ENCODE measurements at places on chromosomes 6 and 20.

GRCh38 chr20:19493794-19494495 is 264.1 kb upstream of the RIN2 start:
- no peak for DNase-seq

GRCh38 chr20:18195931-18196330 is 58.3 kb downstream of the KAT14 start:
- DNase-seq = no peak

DNA sequence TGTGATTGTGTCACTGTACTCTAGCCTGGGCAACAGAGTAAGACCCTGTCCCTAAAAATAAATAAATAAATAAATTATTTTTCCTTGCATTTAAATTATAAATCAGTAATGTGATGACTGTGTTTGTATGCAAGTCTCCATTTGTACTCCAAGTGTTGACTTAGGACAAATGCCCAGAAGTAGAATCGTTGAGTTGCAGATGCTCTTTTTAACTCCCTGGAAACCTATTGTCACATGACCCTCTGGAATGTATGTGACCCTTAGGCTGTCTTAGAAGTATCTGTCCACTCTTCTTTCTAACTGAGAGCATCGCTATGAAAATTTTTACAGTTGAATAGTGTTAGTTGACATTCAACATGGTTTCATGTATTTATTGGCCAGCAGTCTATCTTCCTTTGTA is 18.8 kb downstream of the OR2A4 start:
- no peak for DNase-seq

DNA sequence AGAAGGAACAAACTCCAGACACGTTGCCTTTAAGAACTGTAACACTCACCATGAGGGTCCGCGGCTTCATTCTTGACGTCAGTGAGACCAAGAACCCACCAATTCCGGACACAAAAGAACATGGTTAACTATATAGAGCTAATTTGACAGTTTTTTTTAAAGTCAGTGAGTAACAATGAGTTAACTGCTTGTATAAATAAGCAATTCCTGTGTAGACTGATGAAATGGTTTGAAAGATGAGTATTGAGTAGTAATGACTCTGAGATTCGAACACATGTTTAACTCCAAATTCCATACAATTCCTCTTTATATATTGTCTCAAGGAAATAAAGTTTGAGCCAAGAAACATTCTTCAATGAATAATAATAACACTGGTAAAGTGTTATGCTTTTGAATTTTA is 478.0 kb downstream of the MMUT start:
- no peak for DNase-seq

- no peak for DNase-seq
These were observed 30.0 kb downstream of the ZNF184 start for GRCh38 chr6:27442932-27443331.

DNA sequence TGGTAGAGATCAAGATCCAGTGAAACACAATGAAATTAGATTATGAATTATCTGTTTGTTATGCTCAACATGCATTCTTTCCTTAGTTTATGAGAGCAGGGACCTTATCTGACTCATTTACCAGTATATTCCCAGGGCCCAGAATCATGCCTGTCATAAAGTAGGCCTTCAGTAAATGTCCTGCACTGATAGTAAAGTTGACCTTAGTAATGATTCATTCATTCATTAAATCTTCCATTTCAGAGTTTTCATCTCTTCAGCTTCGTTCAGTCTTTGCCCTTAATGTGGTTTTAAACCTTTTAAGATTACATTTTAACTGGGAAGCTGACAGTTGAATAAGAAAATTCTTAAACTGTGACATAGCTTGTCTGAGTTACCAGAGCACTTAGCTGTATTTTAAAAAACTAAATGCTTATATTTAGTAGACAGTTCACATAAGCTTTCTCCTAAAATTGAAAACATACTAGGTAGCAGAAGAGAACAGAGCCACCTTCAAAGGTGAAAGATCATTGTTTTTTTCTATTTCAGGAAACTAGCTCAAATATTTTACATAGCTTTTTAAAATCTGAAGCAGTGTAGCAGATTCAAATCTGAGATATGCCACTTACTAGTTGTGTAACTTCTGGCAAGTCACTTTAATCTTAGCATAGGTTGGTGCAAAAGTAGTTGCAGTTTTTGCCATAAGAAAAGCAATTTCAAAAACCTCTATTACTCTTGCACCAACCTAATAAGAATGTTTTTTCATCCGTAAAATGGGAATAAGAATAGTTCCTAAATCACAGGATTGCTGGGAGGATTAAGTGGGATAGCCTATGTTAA is 41.4 kb downstream of the MCM8 start:
- DNase-seq = no peak

DNA sequence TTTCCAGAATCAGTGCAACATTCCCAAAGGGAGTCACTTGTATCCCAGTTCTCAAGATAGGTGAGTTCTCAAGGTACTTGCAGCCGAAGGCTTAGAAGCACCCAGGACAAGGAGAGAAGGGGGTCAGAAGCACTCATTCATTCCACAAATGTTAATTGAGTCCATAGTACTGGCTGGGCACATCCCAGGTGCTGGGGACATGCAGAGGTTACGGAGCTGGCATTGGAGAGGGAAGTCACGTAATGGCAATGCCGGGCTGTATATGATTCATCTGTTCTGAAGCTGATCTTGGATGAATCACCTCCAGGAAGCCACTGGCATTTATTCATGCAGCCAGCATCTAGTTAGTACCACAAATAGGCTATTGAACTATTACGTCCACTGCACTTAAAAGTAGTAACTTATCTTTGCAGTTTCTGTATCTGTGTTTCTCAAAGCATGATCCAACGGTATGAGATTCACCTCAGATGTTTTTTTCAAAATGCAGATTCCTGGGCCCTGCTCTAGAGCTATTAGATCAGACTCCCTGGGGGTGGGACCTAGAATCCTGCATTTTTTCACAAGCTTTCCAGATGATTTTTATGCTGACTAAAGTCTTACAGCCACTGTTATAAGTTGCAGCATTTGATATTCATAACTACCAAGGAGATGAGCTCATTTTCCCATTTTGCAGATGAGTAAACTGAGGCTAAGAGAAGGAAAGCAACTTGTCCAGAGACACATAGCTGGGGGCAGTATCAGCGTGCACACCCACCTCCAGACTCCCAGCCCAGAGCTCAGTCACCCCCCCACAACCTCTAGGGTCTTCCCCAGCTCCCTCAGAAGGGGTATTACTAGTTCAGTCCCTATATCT is 44.1 kb upstream of the ID1 start:
- peak; percentile 62 for DNase-seq

GRCh38 chr20:3572151-3572550 is 91.0 kb downstream of the GFRA4 start:
- DNase-seq = no peak

GRCh38 chr6:108689272-108690161 is 128.8 kb downstream of the FOXO3 start:
- DNase-seq = peak; percentile 76

GRCh38 chr6:1039746-1040145 is 272.2 kb upstream of the FOXQ1 start:
- no peak for DNase-seq

DNA sequence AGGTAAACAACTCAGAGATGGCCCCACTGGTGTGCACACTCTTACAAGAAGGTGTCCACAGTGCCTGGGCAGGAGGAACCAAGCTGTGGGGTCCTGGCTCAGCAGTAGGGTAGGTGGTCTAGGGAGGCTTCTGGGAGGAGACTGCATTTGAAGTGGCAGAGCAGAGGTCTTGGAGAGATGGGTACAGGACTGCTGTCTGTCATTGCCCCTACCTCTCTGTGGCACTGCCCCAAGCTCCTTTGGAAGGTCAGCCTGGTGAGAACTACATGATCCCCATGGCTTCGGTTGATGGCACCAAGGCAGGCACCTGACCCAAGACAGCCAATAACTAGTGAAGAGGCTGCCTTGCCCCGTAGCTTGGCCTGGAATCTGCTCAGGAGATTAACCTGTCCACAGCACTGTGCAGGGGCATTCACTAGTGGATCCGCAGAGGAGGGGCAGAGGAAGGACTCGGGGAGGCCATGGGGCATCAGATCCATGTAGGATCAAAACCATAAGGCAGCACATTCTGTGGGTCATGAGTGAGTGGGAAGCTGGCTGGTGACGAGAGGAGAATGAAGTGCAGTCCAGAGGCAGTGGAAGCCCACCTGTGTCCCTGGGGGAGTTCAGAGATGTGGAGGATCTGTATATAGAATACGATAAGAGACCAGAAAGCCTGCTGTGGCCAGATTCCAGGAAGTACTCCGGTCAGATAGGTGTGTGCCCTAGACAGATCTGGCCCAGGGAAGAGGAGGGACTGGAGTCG is 162.0 kb downstream of the GRM4 start:
- peak; percentile 41 for DNase-seq

- peak; percentile 92 for DNase-seq
These were observed at the start of gene ECT2L for GRCh38 chr6:138795809-138796603. Gene ECT2L (plus strand): TSS chr6:138796087. CDS start chr6:138813275, 17,188 bp downstream.

DNA sequence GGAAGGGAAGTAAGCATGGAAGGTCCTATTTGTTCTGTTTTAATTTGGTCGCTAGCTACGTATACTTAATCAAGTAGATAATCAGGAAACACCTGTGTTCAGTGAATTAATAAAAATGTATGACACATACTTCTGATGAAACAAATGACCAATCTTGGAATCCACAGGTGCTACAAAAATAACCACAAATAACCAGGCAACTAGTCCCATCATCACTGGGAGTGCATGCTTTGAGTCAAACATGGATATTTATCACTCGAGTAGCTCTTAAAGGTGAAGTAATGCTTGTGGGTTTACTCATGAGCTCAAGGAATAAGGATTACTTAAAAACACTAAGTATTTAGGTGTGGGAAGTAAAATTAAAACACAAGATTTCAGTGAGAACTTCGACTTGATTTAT is 285.6 kb upstream of the ID4 start:
- no peak for DNase-seq

- DNase-seq = peak; percentile 14
These were observed 769 bp upstream of the PDYN start for GRCh38 chr20:1994627-1995026.

DNA sequence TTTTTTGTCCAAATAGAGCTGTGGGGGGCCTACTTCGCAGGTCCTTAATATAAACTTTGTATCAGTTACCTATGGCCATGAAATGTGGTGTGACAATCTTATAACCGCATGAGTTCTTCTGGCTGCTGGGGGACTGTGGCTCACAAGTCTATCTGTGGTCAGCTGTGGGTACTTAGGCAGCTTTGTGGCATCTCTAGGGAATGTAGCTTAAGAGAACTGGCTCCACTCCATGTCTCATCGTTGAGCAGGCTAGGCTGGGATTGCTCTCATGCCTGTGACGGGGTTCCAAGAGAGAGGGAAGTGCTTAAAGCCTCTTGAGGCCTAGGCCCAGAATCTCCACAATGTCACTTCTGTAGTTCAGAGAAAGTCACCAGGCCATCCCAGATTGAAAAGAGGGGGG is 140.5 kb downstream of the BTBD3 start:
- DNase-seq = no peak

GRCh38 chr6:34284563-34285447 is 36.0 kb upstream of the SMIM29 start:
- DNase-seq = no peak

DNA sequence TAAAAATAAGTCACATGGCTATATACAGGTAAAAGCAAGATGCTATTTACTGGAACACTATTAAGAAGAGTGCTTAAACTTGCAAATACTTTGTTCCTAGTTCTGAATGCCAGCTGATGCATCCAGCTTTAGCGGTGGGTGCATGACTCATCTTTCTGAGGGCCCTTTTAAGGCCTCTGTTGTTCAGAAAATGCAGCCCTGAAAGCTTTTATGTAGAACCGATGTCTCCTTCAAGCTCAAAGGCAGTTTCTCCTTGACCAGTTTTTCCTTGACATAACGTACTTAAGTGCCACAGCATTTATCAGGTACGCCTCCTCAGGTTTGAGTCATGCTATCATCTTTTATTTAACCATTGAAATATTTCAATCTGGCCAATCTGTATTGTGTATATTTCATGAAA is 82.8 kb downstream of the MLIP start:
- DNase-seq = peak; percentile 87

DNA sequence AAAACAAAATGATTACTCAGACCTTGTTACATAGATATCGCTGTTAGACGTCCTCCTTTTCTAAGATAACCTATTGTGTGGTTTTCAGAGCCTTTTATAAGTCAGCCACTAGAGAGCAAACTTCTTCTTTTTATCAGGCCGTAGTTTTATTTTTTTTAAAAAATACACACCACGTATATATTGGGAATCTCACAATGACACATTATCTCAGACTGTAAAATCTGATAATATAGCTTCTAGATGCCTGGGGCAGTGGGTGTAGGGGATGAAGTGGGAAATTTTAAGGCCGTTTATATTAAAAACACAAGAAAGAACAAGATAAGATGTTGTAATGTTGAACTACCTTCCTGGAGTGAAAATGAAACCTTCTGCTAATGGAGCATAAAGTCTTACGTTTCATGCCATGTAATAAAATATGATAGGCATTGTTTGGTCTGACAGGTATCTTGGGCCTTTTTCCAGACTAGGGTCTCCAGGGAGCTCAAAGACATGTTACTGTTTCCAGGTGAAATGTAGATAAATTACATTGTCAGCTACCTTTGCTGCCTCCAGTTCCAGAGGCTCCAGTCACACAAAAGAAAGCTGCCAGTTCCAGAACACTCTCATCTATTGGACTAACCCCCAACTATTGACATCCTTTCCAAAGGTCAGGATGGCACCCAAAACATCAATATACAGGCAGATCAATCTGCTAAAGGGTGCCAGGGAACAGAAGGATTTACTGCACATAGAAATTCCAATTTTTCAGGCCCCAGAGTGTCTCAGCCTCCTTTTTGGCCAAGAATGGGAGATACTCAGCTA is 130.2 kb upstream of the AKIRIN2 start:
- no peak for DNase-seq

- no peak for DNase-seq
These were observed 144.6 kb downstream of the SOBP start for GRCh38 chr6:107634324-107635056.

- peak; percentile 63 for DNase-seq
These were observed 14.9 kb downstream of the NT5E start for GRCh38 chr6:85464722-85465150.

GRCh38 chr6:41374618-41375590 is 39.5 kb downstream of the NCR2 start:
- no peak for DNase-seq

DNA sequence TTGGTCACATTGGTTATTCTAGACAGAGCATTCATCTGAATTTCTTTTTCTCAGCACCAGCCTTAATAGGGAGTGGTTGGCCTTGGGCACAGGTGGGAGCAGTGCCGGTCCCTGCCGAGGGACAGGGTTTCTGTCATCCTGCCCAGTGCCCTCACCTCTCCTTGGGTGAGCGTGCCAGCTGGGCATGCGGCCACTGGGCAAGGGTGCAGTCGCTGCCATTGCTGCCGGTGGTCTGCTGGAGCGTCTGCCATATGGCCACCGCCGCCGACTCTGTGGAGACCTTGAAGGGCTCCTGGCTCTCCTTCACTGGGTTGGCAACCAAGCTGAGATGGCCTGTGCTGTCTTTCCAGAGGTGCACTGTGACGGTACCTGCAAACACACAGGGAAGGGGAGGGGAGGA is 16.4 kb upstream of the UQCC2 start:
- no peak for DNase-seq

- no peak for DNase-seq
These were observed 59.0 kb upstream of the PDE10A start for GRCh38 chr6:165722022-165722421.

- no peak for DNase-seq
These were observed 20.0 kb downstream of the PDSS2 start for GRCh38 chr6:107439406-107439805.

Measured in islet precursor cell (in vitro differentiated cells).